ENCODE measurements at places on chromosomes 11 and 22. TPM values are rescaled to one million over a fixed set of nuclear protein-coding genes. Genes with fewer than 3 reads are reported as not detected.

RAB38 gene
- total RNA-seq = 0.41 TPM

DNA sequence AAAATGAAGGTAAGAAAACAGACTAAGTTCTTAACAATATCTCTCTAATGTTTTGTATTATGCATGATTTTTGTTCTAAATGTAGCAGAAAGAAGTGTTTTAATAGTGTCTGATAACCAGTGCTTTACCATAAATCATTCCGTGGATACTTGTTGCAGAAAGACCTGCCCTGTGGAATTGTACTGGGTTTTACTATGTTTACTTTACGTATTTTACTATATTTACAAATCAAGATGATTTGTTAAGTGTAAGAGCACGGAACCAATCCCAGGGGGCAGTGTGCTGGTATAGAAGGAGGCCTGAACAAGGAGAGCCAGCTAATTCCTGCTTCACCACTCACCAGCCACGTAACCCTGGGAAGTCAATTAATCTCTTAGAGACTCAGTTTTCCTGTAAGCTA, 1.4 kb downstream of the HTR3B start:
- H3K27ac ChIP-seq = no peak overlapping the region
- peak; percentile 86 for DNase-seq
- peaks cover 17% of the 10 kb centered on the region for H3K4me1 ChIP-seq
- no peaks in the 10 kb centered on the region for H3K36me3 ChIP-seq
- H3K4me3 ChIP-seq = no peak overlapping the region

ASPHD2 gene
- total RNA-seq = not detected

- no peaks in the 10 kb centered on the region for H3K4me1 ChIP-seq
- no peak for DNase-seq
- H3K27ac ChIP-seq = no peak overlapping the region
- no peaks in the 10 kb centered on the region for H3K36me3 ChIP-seq
- H3K4me3 ChIP-seq = no peak overlapping the region
These were observed 441.2 kb upstream of the ANO3 start for GRCh38 chr11:25890626-25891260.

DNA sequence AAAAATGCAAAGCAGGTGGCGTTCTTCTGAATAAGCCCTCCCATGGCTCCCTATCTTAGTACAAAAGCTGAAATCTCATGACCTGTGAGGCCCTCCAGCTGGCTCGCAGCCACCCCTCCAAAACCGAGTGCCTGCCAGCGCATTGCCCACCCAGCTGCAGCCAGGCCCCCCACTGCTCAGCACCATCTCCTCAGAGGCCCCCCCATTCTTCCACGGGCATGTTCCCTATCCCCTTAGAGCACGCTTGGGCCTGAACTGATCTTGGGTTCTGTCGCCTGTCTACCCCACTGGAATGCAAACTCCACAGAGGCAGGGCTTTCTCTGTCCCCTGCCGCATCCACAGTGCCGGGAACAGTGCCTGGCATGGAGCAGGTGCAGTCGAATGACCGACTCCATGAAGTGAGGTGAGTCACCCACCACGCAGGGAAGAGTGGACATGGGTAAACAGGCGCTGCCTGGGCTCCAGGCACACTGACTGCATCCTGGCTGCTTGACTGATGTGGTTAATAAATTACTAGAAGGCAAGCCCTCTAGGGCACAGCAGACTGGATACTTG, 11.3 kb upstream of the EFCAB6 start:
- no peak overlapping the region for H3K4me3 ChIP-seq
- H3K4me1 ChIP-seq = peaks cover 8% of the 10 kb centered on the region
